ENCODE measurements at places on chromosomes 7 and 10.

DNA sequence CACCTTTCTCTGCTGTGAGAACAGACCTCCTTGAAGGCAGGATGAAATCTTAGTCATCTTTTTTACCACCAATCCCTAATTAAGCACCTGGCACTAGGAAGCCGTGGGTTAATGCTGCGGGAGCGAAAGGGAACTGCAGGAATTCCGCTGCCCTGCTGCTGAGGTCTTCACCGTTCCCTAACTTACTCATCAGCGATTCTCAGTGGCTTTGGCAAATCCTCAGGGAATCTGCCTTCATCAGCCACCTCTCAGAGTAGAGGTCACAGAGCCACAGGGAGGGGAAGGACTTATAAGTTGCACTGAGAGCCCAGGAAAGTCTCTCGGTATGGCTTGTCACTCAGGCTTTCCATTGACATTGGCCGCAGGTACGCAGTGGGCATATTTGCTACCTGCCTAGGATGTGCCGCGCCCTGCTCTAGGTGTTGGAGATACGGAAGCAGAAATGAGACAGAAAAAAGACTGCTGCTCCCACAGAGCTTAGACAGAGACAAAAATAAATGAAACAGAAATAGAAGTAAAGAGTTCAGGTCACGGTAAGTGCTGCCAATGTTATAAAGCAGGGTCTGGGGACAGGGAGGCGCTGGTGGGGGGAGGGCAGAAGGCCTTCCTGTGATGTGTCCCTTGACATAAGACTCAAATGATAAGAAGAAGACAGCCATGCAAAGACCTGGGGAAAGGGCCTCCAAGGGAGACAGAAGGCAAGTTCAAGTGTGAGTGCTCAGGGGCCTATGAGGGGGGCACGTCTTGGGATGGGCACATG lies 72.6 kb upstream of the OPALIN start:
- DNase-seq = no peak

DNA sequence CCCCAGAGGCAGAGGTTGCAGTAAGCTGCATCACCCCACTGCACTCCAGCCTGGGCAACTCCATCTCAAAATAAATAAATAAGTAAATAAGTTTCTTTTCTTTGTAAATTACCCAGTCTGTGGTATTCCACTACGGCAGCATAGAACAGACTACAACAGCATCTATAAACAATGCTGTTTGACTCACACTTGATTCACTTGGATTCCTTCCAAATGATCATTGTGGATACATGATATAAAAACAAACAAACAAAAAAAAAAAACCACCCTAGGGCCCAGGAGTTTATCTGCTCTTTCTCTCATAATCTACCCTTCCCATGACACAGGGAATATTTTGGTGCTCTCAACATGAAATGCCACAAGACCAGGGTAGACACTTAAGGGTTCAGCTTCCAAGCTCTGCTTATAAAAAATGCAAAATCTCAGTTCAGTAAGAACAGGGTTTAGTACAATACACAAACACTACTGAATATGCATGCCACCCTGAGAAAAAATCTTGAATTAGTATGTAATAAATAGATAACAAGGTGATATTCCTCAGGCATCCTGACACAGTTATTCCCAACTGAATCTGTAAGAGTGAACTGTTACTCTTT lies 200.9 kb downstream of the FAM107B start:
- DNase-seq = no peak

DNA sequence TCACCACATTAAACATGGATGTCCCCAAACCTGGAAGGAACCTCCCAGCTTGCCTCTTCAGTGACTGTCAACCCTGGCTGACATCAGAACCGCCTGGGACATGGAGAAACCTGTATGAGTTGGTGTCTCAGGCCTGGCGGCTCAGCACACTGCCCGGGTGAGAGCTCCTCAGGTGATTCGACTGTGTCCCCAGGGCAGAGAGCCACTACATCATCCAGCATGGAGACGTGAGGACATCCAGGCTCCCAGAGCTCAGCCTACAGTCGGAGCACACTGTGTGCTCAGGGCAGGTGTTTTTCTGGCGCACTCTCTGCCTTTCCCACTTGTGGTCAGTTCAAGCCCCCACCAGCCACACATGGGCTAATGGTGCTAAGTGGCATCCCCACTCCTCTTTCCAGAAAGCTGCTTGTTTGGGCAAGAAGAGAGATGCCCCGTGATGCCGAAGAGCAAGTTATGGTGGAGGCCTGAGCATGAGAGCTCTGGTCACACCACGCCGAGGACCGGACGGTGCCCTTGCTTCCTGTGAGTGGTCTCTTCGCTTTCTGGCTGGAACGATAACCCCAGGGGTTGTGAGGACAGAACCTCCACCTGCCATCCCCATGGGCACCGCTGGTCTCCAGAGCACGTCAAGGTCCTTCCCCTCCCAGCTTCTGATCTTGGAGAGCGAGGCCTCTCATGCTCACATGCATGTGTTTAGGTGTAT lies 38.5 kb downstream of the AMZ1 start:
- no peak for DNase-seq

- DNase-seq = no peak
Observed at GRCh38 chr10:6841761-6842160, 261.7 kb upstream of the PRKCQ start.

DNA sequence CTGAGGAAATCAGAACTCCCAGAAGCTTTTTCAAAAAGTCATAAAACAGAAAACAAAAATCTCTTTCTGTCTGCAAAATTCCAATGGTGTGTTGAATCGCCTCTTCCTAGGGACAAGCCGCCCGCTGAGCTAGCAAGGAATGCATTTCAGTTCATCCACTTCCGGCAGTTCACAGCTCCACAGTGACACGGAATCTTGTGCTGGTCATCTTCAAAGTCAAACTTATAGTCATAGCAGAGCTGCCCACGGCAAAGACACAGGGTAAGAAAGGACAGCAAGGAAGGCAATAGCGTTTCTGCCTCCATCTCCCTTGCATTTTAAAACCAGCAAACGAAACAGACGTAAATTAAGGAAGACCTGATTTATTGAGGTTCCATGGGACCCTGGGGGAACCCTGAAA lies 111.2 kb downstream of the GALNT11 start:
- peak; percentile 43 for DNase-seq

DNA sequence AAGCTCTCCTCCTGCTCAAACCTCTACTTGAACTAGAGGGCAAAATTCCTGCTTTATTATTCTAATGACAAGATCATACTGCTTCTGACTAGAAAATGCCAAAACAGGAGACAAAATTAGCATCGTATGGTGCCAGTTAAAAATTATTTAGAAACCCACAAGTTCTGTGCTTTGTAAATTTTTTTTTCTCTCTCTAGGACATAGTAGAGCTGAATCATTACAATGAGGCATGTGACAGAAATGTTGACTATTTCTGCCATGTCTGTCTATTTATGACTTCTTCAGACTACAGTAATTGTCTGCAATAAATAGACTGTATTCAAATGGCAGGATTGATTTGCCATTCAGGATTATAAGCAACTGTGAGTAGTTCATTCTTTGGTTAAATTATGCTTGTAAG lies 335.8 kb downstream of the PRPF18 start:
- peak; percentile 71 for DNase-seq

DNA sequence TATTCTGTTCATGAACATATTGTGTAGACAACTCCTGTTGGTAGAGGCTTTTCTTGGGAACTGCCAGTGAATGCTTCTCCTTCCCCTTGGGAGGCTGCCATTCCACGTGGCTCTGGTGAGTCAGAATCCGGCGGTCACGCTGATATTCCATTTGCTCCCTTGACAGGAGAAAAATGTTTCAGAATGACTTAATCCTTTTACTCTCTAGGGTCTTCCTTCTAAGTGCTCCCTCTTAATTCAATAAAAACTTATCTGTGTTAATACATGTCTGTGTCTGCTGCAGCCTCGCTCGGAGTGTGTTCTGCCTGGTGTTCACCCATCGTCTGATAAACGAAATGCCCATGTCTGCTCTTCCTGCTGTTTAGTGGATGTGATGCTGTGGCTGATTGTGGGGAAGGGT lies 278.6 kb downstream of the ARHGAP12 start:
- peak; percentile 15 for DNase-seq

DNA sequence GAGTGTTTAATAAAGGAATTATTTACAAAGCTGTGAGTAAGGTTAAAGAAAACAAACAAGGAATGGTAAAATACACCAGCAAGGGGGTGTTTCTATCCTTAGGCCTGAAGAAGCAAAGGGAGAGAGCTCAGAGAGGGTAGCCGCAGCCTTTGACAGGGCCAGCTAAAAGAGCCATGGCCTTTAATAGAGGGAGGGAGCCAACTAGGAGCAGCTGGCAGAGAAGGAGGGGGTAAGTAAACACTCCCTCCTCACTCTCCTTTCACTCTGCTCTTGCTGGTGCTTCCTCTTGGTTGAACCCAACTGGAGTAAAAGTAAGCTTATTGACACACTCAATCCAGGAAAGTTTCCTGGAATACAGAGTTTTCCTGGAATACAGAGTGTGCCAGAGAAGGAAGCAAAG lies 87.5 kb downstream of the CH25H start:
- no peak for DNase-seq

DNA sequence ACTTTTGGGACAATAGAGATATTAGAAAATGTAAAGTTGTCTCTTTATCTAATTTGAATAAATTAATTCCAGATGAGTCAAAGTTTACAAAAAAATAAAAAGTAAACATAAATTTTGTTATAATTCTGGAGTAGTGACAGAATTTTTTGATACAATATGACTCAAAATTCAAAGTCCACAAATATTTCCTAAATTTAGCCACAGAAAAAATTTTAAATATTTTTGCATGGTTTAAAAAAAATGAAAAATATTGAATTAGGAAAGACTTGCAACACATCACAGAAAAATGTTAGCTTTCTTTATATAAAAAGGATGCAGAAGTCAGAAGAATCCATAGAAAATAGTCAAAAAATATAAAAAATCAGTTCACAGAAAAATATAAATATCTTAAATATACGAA lies 117.7 kb downstream of the ARHGAP21 start:
- DNase-seq = no peak

DNA sequence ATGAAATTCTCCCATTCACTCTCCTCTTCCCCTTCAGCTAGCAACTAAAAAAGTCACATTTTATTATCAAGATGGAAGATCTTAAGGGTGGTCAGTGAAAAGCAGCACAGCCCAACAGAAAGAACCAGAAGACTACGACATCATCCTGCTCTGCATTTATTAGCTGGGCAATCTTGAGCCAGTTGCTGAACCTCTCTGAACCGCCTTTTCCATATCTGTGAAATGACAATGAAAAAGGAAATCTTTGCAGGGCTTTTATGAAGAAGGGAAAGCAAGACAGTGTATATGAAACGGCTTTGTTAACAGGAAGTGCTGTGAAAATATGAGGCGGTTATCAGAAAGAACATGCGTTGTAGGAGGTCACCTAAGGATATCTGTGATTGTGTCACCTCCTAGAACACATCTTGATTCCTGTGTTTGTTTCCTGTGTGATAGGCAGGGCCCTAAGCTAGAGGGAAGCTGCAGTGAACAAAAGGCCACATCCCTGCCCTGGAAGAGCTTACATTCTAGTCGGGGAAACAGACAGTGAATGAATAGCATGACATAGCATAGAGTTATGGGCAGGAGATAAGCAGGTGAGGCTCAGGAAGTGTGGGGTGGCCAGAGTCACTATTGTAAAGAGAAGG lies 36.0 kb upstream of the KCNMA1 start:
- no peak for DNase-seq

DNA sequence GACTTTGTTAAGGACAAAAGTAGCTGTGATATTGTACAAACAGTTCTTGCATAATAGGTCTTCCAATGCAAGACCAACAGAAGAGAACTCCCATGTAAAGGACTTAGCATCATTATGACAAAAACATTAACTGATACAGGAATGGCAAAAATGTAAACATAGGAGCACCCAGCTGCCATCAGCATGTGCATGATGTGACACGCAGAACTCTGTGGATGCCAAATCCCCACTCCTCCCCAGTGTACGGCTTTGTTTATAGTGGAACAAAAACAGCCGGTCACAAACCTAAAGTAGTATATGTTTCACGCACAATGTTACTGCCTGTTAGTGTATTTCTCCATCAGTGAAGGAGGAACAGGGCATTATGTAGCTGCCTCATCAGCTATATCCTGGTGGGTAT lies 316.0 kb upstream of the AOAH start:
- no peak for DNase-seq

GRCh38 chr10:61470740-61471139 lies 17.6 kb upstream of the TMEM26 start:
- no peak for DNase-seq

GRCh38 chr7:146115851-146116520 lies 615 bp upstream of the CNTNAP2 start:
- DNase-seq = peak; percentile 29

- no peak for DNase-seq
Observed at GRCh38 chr10:34955391-34955790, 134.8 kb downstream of the CUL2 start.

DNA sequence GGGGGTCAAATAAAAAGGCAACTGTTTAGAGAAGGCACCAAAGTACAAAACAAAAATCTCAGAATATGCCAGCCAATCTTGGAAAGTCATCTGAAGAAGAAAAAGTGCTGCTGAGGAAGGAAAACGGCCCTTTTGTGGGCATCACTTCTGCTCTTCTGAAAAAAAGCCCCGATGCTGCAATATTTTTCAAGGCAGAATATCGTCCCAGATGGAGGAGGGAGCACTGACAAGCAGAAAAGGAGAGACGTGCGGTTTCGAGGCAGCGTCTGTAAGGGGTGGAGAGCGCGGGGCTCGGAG lies 959 bp upstream of the ATRNL1 start:
- peak; percentile 1 for DNase-seq

DNA sequence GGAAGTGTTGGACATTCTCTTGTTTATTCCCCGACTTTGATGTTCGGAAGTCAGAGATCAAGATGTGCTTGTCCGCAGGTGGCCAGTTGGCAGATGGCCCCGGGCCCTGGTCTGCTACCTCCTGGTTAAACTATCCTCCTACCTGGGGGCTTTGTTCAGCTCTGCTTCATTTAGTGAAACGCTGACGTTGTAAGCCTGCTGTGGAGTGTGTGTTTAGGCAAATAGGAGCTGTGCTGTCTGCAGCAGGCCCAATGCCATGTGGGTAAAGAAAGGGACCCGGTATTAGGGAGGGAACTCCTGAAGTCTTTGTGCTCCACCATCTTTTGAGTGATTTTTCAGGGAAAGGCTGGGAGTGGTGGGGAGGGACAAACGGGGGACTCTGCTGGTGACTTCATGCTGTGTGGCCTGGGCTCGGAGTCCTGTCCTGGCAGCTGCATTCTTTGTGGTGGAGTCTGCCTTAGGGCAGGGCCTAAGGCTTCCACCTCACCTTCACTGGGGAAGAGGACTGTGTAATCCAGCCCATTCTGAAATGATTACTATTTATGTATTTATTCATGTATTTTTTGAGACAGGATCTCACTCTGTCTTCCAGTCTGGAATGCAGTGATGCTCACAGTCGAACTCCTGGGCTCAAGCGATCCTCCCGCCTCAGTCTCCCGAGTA lies 171.1 kb upstream of the KLF6 start:
- peak; percentile 72 for DNase-seq

GRCh38 chr7:123763191-123763661 lies 14.4 kb upstream of the WASL start:
- peak; percentile 73 for DNase-seq

GRCh38 chr7:35437619-35438275 lies 183.8 kb upstream of the TBX20 start:
- DNase-seq = no peak

DNA sequence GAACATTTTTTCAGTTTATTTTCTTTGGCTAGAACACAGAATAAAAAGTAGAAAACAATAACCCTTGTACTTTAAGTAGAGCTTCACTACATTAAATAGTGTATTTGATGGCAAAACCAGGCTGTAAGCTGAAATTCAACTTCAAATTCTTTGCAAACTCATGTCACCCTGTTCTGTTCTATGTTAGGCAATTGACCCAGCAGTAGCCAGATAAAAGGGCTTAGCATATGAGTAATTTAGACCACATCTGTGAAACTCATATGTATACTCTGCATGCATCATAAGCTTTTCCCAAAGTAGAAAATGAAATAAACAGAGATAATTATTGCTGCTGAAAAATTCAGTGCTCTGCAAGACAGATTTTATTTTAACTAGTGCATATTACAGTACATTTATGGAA lies 150.2 kb downstream of the GNAI1 start:
- DNase-seq = no peak
